Stimulated activated CD8-positive, alpha-beta memory T cell treated with anti-CD3 and anti-CD28 coated beads, Interleukin-4, amount 100 ng/mL, for 1 hour (primary cell): ENCODE measurements at places on chromosomes 7 and 10.

DNA sequence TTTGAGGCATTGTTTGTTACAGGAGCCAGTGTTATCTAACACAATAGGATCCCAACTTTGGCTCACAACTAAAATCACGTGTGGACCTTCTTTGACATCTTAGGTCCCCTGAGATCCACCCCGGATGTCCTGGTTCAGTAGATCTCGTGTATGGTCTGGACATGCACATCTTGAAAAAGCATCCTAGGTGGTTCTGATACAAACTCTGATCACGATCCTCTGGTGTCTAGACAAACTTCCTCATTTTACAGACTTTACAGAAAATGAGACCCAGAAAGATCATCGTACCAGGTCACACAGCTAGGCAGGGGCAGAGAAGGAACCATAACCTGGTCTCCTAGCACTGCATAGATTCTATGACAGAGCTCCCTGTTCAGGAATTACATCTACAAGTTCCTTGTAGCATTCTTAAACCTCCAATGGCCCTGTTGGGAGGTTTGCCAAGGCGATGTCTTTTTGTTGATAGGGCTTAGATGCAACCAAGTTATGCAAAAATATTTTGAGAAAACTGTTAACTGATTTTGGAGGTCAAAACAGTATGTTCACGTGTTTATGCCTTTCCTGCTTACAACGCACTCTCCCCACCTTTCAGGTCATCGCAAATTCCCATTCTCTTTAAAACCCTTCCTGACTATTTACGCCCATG lies 30.8 kb upstream of the CHST15 start:
- no peak for DNase-seq

- no peak for DNase-seq
Measured at GRCh38 chr10:94076325-94076841, 82.7 kb downstream of the PLCE1 start.

- no peak for DNase-seq
Measured at GRCh38 chr10:110803239-110803749, 68.4 kb upstream of the PDCD4 start.

GRCh38 chr10:70540089-70540788 lies 61.7 kb downstream of the PALD1 start:
- no peak for DNase-seq
